ENCODE measurements at places on chromosomes 7 and 10. TPM values are rescaled to one million over a fixed set of nuclear protein-coding genes. Genes with fewer than 3 reads are reported as not detected.
A peak's percentile ranks its signal among the peaks of the same experiment; 100 is the strongest.

The LUC7L2 gene
- 44.0 TPM for total RNA-seq

The CCSER2 gene
- 115 TPM for total RNA-seq

The LRRD1 gene
- total RNA-seq: not detected

The SPDYE2B gene
- not detected for total RNA-seq

The ZCCHC24 gene
- 3.1 TPM for total RNA-seq

The HKDC1 gene
- total RNA-seq: under 0.01 TPM

The UPF2 gene
- total RNA-seq: 21.9 TPM

DNA sequence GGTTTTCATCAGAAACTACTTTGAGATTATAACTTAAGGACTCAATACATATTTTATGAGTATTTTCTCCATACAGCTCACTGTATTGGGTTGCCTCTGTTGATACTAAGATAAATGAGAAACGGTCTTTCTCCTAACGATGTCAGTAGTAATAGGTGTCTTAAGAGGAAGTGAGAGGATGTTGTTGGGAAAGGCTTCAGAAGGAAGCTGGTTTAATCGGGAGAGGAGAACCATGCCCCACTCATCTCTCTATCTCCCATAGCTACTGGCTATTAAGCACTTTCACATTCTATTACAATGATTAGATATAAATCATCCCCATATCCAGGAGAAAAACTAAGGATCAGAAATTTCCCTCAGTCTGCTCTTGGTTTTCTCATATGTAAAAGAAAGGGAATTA is 2.0 kb downstream of the CLEC5A start:
- no peak for DNase-seq

DNA sequence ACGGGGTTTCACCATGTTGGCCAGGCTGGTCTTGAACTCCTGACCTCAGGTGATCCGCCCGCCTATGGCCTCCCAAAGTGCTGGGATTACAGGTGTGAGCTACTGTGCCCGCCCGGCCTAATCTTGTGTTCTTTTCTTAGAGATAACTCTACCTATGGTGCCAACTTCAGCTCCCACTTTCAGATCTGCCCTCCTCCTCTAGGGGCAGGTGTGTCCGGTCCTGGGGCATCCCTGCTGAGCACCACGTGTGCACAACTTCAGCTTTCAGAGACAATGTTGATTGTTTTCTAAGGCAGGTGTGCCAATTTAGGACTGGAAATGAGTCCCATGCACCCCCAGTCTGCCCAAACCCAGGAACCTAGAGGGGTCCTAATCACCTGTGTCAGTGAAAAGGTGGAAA is 18.5 kb upstream of the FXYD4 start:
- DNase-seq: no peak

DNA sequence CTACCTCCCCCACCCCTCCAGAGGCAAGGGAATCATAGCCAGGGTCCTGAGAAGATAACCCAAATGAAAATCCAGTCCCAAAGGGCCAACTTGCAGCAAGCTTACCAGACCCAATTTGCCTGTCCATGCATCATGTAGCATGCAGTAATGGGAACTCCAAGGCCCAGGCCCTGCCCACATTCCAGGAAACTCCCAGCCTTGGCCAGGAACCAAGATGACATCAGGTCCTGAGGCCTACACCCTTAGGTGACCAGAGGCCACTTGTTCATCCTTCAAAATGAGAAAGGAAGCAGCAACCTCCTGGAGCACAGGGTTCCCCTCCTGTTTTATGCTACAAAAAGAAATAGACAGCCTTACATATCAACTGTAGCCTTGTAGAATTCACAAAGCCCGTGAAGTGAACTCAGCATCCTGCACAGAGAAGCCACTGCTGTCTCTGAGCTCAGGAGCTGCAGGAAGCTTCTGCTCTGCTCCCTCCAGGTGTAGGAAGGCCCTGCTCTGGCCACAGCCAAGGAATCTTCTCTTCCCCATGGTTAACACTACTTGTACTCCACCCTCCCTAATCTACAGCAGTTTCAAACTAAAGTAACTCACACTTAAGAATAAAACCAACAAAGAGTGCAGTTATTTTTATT is 30.3 kb upstream of the GRB10 start:
- peak; percentile 83 for DNase-seq

- DNase-seq: peak; percentile 17
Measured at GRCh38 chr10:69781576-69781975, 20.1 kb upstream of the COL13A1 start.

- no peak for DNase-seq
Measured at GRCh38 chr7:48454750-48455192, 283.5 kb downstream of the ABCA13 start.

DNA sequence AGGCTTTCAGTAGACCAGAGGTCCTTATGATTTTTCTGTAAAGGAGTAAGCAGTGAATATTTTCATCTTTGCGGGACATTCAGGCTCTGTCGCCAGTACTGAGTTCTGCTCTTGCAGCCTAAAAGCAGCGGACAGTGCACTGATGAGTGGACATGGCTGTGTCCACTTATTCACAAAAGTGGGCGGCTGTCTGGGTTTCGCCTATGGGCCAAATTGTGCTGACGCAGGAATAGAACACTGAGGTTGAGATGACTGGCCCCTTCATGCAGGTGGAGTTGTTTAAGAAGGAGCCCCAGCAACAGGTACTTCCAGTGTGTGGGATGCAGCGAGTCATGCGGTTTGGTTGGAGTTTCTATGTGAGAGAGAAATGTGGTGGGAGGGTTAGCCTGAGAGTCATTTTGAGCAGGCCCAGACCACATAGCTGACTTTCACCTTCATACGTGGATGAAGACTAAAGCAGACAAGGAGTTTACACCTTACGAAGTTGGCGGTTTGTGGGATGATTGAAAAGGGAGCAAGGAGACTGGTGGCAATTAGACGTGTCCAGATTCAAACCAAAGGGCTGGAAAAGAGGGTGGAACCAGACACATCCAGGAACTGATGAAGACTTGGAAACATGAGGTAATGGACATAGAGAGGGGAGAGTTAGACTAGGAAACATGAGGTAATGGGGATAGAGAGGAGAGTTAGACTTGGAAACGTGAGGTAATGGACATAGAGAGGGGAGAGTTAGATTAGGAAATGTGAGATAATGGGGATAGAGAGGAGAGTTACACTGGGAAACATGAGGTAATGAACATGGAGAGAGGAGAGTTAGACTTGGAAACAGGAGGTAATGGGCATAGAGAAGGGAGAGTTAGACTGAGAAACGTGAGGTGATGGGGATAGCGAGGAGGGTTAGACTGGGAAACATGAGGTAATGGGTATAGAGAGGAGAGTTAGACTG is 38.2 kb downstream of the WDR37 start:
- peak; percentile 46 for DNase-seq

DNA sequence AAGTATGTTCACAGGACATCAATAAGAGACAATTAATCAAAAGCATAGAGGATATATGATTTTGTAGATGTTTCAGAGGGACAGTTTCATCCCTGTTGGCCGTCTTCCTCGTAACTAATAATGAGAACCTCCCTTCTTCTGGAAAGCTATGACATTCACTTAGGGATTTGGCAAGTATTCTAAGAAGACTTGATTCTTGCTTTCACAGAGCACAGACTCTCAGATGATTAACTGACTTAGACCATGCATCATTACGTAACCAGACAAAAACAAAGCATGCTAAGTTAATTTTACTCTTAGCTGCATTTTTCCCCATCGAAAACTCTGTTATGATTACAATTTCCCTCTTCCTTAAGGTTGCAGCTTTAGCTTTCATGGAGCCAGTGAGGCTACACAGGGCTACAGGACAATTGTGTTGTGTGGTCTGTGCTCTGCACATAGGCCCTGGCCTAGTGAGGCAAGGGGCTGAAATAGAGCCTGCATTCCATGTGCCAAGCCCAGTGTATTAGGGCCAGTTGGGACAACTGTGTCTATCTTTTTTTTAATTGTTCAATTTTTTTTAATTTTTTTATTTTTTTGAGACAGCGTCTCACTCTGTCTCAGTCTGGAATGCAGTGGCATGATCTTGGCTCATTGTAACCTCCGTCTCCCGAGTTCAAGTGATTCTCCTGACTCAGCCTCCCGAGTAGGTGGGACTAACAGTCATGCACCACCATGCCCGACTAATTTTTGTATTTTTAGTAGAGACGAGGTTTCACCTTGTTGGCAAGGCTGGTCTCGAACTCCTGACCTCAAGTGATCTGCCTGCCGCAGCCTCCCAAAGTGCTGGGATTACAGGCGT is 105.3 kb downstream of the PLXDC2 start:
- peak; percentile 52 for DNase-seq

DNA sequence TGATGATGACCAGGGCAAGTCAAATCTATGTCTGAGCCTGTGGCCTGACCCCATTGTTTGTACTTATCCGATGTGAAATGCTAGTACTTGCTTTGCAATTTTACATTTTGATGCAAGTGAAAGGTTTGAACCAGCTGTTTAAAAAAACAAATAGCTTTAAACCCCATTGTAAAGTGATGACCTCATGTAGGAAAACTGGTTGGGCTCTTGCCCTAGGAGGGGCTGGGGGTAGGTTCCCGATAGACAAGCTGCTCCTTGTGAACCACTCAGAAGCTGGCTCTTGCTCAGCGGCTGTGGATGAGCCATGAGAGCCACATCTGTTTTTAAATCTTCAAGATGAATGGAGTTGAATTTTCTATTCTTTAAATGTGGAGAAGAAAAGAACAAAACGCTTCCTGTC is 185.3 kb downstream of the WDR11 start:
- peak; percentile 29 for DNase-seq

DNA sequence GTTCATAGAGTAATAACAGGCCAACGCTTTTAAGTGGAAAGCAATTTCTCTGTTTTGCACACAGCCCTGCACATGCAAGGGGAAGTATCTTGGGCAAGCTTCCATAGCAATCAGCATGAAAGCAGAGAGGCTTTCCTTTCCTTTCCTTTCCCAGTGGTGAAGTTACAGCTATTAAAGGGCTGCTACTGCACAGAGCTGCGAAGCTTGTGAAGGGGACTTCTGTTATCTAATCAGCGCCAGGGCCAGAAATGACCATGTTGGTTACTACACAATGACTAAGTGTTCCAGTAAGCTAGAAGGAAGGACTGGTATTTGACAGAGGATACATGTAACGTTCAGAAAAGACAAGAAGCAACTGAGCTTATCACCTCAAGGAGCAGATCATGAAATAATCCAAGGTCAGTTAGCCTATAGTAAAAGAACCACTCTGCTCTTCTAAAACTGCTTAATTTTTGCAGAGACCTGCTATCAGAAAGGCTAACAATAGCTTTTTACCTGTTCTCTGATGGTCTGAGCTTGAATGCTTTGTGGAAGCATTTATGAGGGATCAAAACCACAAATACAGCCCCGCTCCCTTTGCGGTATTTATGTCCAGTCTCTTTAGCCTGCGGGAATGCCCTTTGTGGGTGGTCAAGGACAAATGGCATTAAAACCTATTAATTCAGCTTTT is 45.9 kb downstream of the SGMS1 start:
- no peak for DNase-seq

DNA sequence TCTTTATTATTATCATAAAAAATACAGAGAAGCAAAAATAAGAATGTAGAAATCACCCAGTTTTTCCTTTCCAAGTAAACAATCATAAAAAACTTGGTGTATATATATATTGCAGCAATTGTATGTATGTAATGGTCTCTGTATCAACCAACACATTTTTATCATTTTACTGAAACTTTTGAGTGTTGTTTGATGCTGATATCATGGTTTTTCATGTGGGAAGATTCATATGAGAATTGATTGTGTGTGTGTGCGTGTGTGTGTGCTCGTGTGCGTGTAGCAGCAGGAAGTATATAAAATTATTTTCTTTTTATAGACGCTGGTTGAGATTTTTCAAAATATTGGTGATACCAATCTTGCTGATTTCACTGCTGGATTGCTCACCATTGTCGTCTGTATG is 22.3 kb downstream of the SLC26A4 start:
- no peak for DNase-seq

GRCh38 chr10:70657041-70657440 is 15.3 kb upstream of the ADAMTS14 start:
- DNase-seq: no peak

GRCh38 chr10:122293961-122294380 is 22.9 kb downstream of the BTBD16 start:
- DNase-seq: peak; percentile 95

DNA sequence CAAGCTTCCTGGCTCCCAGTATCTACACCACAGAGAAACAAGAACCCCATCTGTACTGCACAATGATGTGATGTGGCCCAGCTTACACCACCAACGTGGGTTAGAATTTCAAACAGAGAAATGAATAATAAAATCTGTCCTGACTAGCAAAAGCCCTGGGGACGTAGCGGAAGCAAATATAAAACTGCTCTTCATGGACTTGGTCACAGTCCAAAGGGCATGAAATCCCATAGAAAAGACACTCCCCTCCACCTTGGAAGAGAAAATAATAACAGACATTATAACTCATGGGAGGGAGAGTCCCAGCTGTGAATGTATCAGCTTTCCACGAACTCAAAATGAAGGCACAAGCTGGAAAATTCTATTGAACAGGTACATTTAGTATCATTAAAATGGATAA is 205.3 kb upstream of the GALNT17 start:
- DNase-seq: no peak

GRCh38 chr10:91287276-91287675 is 66.8 kb downstream of the PCGF5 start:
- peak; percentile 44 for DNase-seq

DNA sequence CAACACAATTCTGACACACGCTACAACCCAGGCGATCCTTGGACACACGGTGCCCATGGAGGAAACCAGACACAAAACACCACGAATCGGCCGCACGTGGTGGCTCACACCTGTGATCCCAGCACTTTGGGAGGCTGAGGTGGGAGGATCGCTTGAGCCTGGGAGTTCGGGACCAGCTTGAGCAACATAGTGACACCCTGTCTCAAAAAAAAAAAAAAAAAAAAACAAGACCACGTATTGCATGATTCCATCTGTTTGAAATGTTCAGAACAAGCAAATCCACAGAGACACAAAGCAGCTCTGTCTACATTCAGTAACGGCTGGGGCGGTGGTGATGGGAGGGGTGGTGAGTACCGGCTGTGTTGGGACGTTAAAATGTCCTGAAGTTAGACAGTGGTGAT is 25.2 kb downstream of the ADAP1 start:
- DNase-seq: no peak

DNA sequence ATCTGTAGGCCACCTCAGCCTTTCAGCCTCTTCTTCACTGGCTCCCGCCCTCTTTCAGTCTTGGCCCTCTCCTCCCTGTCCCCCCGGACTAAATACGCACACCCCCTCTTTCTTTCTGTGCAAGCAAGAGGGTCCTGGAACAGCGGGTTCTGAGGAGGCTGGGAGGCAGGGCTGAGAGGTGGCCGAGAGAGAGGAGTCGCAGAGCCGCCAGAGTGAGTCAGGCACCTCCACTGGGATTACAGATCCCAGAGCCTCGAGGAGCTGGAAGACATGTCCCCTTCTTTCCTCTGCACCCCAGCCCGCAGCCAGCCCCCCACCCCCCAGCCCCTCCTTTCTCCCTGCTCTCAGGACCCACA is 182 bp downstream of the CCDC136 start:
- no peak for DNase-seq

DNA sequence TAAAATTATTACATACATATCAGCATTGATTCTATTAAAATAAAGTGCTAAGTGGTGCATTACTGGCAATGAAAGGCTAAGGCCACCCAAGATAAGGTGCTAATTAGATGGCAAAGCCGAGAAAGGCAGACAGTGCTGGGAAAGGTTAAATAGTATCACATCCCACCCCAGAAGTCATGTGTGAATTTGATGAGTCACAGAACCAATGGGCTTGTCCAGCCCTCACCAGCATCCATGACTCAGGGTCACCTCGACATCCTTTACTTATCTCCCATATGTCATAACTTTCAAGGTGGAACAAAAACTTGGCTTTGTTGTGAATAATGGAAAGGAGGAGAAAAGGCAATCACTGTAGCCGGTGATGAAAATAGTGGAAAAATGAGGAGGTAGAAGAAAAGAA is 459.1 kb downstream of the PLXNA4 start:
- DNase-seq: peak; percentile 80

GRCh38 chr10:46539596-46540411 is 16.7 kb downstream of the GPRIN2 start:
- DNase-seq: no peak

GRCh38 chr7:157402911-157403534 is 66.2 kb downstream of the DNAJB6 start:
- no peak for DNase-seq
